EL (cell line): ENCODE measurements at places on chromosomes 5 and 9.
A peak's percentile ranks its signal among the peaks of the same experiment; 100 is the strongest.

DNA sequence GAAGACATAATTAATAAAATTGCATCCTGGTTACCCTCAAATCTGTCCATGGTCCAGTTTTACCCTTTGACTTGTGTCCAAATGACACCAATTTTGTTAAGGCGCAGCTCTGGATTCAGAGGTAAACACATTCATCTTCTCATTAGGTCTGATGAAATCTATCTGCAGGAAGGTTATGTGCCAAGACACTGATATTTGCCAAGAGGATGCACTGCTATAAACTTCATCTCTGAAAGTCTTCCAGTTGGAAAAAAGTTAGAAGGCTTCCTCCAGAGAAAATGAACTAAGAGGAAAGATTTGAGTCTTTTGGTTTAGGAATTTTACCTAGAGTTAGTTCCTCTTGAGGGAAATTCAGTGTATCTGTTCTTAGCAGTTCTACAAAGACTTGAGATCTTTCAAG lies 717.8 kb downstream of the DTWD2 start:
- DNase-seq = no peak

DNA sequence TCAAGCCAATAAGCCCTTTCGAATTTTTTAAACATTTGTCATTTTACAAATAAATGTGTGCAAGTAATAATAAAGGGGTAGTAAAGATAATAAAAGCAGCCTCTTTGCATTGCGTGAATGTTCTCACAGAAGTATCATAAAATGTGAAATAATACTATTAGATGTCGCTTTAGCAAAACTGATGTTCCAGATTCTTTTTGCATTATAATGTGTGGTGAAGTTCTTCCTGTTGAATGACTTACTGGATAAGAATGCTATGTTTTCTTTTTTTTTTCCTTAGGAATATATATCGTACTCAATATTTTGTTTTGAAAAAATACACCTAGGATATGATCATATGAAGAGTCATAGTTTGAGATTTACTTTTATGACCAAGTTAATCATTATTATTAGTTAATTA lies 85.2 kb upstream of the CDH12 start:
- no peak for DNase-seq

- no peak for DNase-seq
Observed at GRCh38 chr5:128927644-128928043, 37.6 kb upstream of the SLC27A6 start.

DNA sequence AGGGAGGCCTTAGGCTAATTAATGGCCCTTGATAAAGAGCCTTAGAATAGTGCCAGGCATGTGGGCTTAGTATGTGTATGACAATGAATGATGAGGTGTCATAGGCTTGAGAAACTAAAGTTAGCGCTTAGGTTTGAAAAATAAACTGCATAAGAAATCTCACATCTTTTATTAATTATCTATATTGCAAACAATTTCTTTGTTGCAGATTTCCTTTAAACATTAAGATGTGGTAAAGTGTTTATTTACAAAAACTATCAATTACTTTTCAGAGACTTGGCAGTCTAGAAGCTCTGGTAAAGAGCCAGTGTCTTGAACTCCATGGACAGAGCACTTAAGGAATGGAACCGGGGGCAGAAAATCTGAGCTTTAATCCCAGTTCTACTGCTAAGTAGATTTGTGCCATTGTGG lies 23.1 kb downstream of the MAP1B start:
- peak; percentile 62 for DNase-seq

- peak; percentile 78 for DNase-seq
Observed at GRCh38 chr9:88583901-88584596, 49.1 kb downstream of the NXNL2 start.

DNA sequence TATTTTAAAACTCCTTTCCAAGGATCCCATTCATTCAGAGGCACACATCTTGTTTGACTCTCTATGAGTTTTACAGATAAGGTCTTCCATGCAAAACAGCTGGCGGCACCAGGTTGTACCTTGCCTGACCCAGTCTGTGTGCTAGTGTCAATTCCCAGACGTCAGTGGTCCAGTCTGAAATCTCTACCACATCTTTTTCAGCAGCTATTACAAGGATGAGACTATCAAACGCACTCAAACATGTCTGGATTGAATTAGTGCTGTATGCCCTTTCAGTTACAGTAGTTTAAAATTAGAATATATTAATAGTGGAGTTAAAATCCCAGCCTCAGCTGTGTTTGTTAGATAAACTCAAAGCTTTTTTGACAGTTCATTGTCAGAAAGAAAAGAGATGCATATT lies 11.7 kb downstream of the CDC14B start:
- no peak for DNase-seq

GRCh38 chr5:146249801-146250200 lies 46.4 kb downstream of the RBM27 start:
- no peak for DNase-seq

DNA sequence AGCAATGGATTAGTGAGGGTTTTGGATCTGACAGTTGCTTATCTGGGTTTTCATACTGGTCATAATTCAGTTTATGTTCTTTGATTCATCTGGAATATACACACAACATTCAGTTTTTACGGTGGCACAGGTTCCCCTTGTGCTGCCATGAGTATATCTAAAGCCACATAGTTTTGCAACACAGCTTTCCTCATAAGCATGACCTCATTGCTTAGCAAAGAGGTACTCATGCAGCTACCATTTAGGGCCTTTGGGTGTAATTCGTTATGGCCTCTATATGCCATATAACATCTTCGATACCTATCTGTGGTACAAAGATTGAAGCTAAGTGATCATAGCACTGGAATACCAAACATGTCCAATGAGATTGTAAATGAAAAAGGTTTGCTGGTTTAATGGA lies 2.9 kb upstream of the RBM22 start:
- DNase-seq = no peak

DNA sequence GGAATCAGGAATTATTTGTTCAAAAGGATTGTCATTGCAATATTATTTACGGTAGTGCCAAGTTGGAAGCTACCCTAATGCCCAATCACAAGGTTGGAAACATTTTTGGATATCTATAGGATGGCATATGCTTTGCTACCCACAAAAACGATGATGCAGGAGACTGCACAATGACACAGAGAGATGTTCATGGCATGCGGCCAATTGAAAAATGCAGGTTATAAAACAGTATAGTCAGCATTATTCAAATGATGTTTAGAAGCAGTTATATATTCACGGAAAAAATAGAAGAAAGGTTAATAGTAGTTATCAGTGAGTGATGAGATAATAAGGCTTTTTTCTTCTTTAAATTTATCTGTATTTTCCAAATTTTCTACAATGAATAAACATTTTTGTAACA lies 5.9 kb upstream of the ACSL6 start:
- no peak for DNase-seq

DNA sequence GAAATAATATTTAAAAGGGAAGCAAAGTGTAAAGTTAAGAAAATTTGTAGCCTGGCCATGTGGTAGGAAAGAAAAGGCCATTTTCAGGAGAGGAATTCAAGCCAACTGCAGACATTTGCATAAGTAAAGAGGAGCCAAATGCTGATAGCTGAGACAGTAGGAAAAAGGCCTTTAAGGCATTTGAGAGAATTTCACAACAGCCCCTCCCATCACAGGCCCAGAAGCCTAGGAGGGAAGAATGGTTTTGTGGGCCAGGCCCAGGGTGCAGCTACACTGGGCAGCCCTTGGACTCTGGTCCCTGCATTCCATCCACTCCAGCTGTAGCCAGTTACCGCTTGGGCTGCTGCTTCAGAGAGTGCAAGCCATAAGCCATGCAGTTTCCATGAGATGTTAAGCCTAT lies 1556.8 kb downstream of the EFNA5 start:
- no peak for DNase-seq

GRCh38 chr5:154059039-154059430 lies 20.3 kb downstream of the MFAP3 start:
- DNase-seq = no peak

DNA sequence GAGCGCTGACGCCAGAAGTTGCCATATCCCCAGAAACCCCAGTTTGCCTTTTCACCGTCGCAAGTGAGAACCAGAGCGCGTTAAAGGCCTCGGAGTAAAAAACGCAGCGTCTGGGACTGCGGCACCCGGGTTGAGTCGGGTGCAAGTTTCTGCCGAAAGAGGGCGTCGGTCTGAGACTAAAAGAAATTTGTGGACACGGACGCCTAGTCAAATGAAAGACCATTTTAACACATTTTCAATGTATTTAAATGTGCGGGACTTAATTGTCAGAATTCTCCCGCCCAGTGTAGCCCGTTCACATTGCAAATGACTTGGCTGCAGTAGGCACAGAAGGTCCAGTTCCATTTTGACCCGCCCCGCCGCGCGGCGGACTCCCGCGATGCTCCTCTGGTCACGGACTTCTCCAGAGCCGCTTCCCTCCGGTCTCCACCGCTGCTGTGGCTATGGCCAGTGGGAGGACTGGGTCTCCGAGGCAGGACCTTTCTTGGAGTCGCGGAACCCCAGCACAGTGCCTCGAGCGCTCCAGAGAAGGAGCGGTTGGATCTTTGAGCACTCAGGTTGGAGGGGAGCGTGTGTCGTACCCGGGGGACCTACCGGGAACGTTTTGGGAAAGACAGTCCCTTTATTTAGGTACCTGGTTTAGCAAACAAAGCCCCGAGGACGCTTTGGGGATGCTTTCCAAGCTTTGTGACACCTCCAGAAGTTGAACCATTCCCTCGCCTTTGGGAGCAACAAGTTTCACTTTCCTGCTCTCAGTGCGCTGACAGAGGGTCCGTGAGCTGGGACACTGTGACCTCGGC lies 1.2 kb upstream of the NPR3 start:
- DNase-seq = peak; percentile 89

DNA sequence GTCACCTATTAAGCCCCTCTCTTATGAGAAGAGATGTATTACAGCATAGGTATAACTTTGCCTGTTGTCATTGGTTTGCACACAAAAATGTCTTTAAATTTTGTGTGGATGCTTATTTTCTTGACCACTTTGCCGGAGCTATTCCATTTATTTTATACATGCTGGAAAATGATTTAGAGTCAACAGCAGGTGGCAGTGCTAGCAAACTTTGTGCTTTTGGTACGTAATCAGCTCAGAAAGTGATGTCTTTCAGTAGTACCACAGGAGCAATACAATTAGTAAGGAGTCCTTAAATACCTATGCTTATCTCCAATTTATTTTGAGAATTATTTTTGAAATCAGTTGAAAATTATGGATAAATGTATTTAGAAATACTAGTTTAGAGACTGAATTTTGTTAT lies 19.8 kb upstream of the NUDT12 start:
- DNase-seq = peak; percentile 50

- peak; percentile 19 for DNase-seq
Observed at GRCh38 chr5:60178101-60178500, 284.6 kb upstream of the PDE4D start.

DNA sequence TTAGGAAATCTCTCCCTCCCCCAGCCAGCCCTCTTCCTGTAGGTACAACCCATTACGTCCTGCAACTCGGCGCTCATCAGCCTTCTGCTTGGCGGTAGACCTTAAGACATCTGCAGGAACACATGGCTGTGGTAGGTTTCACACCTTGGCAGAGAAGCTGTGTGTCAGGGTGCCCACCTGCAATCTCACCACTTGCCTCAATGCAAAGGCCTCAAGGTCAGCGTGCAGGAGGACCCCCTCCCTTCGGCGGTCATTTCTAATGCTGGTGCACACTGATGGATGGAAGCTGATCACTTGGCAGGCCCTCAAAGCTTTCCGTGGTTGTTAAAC lies 67.3 kb downstream of the CRB2 start:
- DNase-seq = no peak

- no peak for DNase-seq
Observed at GRCh38 chr5:23012842-23013241, 159.7 kb upstream of the CDH12 start.

GRCh38 chr5:139282197-139282557 lies 11.4 kb upstream of the MATR3 start:
- DNase-seq = peak; percentile 59

GRCh38 chr9:134868751-134869553 lies 11.7 kb upstream of the FCN2 start:
- DNase-seq = no peak

GRCh38 chr5:157548513-157549282 lies 26.9 kb downstream of the ADAM19 start:
- DNase-seq = peak; percentile 92

GRCh38 chr5:85868070-85868469 lies 749.7 kb upstream of the COX7C start:
- DNase-seq = no peak

GRCh38 chr5:135272311-135272805 lies 126.7 kb downstream of the MACROH2A1 start:
- no peak for DNase-seq
